ENCODE measurements at places on chromosomes 5 and 9.

- no peak for DNase-seq
Observed at GRCh38 chr9:84828046-84828445, 158.5 kb downstream of the NTRK2 start.

- no peak for DNase-seq
Observed at GRCh38 chr9:120869726-120870125, 7.3 kb downstream of the PHF19 start.

GRCh38 chr5:83364312-83365299, 106.9 kb upstream of the VCAN start:
- no peak for DNase-seq

- DNase-seq: no peak
Observed at GRCh38 chr9:12997009-12997408, 222.2 kb downstream of the LURAP1L start.

DNA sequence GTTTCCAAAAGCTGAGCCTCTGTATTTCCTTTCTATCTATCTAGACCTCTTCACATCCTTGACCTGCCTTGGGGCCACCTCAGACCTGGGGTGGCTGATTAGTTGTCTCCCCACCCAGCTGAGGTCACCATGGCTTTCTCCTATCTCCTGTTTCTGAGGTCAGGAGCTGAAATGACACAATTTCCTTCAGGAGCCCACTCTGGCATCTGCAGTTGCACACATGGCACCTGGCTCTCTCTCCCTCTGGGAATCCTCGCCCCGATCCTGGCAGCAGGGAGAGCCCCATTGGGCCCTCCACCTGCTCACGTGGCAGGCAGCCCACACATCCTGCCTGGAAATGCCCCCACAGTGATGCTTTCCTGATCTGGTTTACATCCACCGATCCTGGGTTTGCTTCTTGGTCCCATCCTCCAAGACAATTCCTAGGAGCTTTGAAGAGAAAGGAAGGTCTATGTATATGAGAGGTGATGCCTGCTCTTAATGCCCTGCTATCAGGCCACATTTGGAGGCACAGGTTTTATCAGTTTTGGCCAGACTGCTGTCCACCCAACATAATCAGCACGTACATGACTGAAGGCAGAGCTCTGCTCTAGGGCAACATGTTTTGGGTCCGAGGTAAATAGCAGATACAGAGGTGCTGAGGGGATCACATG, 53.7 kb downstream of the MARCHF3 start:
- DNase-seq: no peak

GRCh38 chr9:81382281-81382680, 307.1 kb downstream of the TLE1 start:
- DNase-seq: no peak

- DNase-seq: no peak
Observed at GRCh38 chr9:78677326-78677725, 380.4 kb downstream of the PSAT1 start.

DNA sequence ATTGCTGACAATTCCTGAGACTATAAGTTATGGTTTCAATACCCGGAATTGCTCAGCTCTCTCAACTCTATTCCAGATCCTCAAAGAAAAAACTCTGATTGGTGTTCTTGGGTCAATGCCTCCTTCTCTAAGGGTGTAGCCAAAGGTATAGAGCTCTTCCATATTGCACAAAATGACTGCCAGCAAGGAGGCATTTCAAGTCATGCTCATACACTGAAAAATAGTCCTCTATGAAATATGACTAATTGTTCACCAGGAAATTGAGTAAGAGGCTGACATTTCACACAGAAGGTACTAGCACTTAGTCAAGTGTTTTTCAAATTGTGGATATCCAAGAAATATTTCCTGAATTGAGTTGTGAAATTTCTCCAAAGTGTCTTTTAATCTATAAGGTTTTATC, 111.1 kb upstream of the KLF9 start:
- no peak for DNase-seq

- DNase-seq: no peak
Observed at GRCh38 chr5:102545175-102545574, 46.4 kb upstream of the SLCO6A1 start.

DNA sequence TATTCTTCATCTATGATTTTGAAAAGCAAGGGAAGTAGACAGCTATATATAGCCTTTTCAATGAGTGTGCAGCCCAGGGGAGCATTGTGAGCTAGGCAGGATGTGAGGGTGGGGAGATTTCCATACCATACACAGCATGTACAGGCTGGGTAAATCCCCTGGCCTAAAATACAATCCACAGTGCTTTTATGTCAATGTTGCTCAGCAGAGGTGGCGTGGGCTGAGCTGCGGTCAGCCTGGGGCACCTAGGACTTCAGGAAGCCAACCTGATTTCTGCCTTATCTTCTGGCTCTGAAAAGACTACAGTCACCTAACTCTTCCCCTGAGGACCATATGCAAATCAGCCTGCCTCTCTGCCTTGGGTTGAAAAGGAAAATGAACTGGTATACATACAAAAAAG, 6.3 kb upstream of the GARIN3 start:
- no peak for DNase-seq
